Activated CD8-positive, alpha-beta memory T cell treated with anti-CD3 and anti-CD28 coated beads for 1 hour (primary cell): ENCODE measurements at places on chromosomes 4 and X.

GRCh38 chr4:26322346-26322745 is 1.5 kb downstream of the RBPJ start:
- DNase-seq = no peak

GRCh38 chr4:180057891-180058671 is 2185.1 kb upstream of the TENM3 start:
- no peak for DNase-seq

- DNase-seq = peak; percentile 8
Observed at GRCh38 chrX:42714981-42715700, 62.8 kb downstream of the PPP1R2C start.

DNA sequence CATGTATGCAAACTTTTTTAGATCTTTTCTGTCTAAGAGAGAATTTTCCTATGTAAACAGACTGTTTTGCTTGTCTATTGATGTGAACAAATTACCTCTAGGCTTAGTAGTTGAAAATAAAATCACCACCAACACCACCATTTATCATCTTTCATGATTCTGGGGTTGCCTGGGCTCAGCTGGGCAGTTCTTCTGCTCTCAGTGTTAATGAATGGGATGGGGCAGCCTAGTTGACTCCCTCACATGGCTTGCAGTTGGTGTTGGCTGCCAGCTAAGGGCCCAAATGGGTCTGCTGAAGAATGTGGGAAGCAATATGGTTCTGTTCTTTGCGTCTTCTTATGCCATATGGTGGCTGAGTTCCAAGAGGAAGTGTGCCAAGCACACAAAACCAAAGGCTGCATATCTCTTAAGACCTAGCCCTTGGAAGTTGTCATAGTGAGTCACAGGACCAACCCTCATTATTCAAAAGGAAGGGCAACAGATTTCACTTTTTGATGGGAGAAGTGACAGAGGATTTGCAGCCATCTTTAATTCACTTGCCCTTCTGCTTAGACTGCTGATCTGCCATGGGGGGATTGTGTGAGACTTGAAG is 17.9 kb downstream of the REELD1 start:
- no peak for DNase-seq

GRCh38 chrX:42797651-42798269 is 19.8 kb upstream of the PPP1R2C start:
- no peak for DNase-seq

- no peak for DNase-seq
Observed at GRCh38 chrX:65633826-65634225, 33.6 kb upstream of the MSN start.
